ENCODE measurements at places on chromosomes 5 and 9.
A peak's percentile ranks its signal among the peaks of the same experiment; 100 is the strongest.

GRCh38 chr5:163821142-163821541 lies 315.7 kb downstream of the MAT2B start:
- no peak for DNase-seq

DNA sequence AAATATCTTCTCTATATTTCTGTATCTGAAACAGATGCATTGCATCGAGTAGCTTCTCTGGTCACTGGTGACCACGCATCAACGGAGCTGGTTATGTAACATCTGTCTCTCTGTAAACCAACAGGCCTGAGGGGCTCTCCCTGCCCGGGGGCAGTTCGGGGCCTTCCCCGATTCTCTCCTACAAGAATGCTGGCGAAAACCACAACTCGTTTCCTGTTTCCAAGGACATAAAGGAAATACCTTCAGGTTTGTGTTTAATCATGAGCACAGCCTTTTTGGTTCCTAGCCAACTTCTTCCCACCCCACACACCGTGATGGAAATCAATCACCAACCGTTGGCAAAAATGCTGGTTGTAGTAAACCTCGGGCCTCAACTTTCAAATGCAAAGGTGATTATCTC lies 25.1 kb downstream of the GDNF start:
- no peak for DNase-seq

- no peak for DNase-seq
Observed at GRCh38 chr9:132572921-132573320, 9.5 kb upstream of the BARHL1 start.

- no peak for DNase-seq
Observed at GRCh38 chr5:64939772-64940510, 171.2 kb downstream of the CWC27 start.

DNA sequence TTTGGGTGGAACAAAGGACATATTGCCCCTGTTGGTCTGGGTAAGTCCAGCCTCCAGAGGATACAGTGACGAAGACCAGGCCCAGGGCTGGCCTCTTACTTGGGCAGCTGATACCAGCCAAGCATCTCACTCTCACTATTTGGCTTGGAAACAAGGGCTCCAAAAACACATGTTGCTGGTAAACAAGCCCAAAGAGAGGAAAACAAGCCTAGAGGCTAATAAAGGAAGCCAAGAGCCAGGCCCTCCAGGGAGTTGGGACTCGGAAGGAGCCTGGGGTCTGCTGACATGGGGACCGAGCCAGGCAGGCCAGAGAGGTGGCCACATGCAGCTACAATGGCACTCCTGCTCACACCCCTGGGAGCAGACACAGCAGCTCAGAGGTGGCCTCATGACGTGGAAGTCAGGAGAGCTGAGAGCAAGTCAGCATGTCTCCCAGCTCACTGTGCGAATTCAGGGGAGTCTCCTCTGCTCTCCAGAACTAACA lies 5.7 kb downstream of the SPARC start:
- DNase-seq: no peak

- no peak for DNase-seq
Observed at GRCh38 chr5:2270467-2270866, 387.7 kb upstream of the IRX4 start.

DNA sequence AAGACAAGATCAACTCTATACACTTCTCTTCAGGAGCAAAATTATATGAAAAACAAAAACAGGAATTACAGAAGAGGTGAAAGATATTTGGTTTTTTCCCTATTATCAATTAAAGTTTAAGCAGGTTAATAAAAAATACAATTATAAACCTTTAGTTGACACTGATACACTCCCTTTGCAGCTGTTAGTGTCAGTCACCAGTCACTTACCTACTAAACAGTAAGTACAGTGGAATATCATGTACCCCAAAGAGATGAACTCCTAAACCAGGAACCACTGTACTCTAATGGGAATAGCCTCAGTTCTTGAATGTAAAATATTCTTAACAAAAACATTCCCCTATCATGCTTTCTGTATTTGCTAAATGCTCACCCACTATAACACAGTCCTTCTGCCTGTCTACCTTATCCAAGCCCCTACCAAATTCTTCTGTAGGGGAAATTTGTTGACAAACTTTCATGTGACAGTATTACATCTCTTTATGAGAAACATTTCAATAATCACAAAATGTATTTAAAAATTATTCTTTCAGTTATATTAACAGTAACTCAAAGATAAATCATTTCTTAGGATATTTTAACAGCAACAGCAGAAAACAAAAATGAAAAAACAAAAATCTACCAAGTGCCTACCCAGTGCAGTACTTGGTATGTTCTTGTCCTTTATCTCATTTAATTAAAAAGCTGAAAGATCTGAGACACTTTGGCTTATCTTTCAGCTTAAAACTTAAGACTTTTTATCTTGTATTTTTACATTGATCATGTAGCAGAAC lies 212.8 kb downstream of the MLLT3 start:
- no peak for DNase-seq

GRCh38 chr9:477193-477592 lies 262.5 kb downstream of the DOCK8 start:
- no peak for DNase-seq

GRCh38 chr5:1050423-1051365 lies 42.1 kb downstream of the NKD2 start:
- no peak for DNase-seq

- peak; percentile 92 for DNase-seq
Observed at GRCh38 chr9:96417051-96417586, 1.1 kb downstream of the ZNF367 start.

- no peak for DNase-seq
Observed at GRCh38 chr9:96087669-96088299, 212.3 kb downstream of the ERCC6L2 start.

DNA sequence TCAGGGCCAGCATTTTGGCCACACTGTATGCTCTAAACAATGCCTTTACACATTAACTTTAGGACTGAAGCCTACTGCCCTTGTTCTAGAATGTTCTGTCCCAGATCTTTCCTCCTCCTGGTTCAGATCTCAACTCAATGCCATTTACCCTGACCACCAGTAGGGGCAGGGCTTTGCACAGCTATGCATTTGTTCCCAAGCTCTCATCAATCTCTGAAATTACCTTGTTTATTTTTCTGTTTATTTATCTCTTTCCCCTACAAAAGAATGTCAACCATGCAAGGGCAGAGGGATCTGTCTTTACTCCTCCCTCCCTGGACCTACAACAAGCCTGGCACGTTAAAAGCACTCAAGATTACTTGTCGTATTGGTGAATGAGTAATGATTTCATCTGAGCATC lies 612.9 kb downstream of the BNC2 start:
- no peak for DNase-seq

GRCh38 chr9:13841746-13842462 lies 472.0 kb downstream of the NFIB start:
- no peak for DNase-seq

DNA sequence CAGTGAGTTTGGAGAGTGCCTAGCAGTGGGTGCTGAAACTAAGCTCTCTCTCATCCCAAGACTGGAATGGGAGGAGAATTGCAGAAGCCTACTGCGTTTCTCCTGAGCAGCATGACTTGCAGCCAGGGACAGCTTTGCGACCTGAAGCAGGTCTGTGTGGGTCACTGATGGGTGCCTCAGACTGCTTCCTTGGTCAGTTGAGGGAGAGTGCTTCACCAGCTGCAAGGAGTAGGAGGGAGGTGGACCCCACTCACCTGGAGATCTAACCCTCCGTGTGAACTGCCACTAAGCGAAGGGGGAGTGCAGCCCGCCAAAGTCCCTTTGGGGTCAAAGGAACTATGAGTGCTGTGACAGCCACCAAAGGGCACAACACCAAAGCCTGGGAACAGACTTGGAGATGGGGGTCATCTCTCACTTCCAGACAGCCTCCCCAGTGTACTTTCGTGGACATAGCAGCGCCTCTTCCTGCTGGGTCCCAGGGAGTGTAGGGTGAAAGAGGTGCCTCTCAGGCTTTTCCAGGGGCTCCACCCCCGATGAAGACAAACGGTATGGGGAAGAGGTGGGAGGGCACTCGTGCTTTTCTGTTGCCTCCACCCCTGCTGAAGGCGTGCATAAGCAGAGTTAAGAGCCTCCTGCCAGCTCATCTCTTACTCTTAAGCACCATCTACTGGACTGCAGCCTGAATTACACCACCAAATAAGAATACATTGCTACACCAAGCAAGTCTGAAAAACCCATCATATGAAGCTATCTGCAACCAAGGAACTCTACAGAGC lies 34.3 kb upstream of the MACIR start:
- peak; percentile 43 for DNase-seq

- DNase-seq: peak; percentile 63
Observed at GRCh38 chr9:129225815-129226214, 47.8 kb upstream of the IER5L start.

- no peak for DNase-seq
Observed at GRCh38 chr5:179227229-179227579, 118.1 kb downstream of the ADAMTS2 start.

GRCh38 chr9:78207319-78207718 lies 28.6 kb upstream of the CEP78 start:
- no peak for DNase-seq

All from activated T-cell treated with anti-CD3 and anti-CD28 coated beads, Interleukin-2, amount 50 U/mL, for 48 hours (primary cell).